ENCODE measurements at places on chromosomes 2 and 18.
A peak's percentile ranks its signal among the peaks of the same experiment; 100 is the strongest.

DNA sequence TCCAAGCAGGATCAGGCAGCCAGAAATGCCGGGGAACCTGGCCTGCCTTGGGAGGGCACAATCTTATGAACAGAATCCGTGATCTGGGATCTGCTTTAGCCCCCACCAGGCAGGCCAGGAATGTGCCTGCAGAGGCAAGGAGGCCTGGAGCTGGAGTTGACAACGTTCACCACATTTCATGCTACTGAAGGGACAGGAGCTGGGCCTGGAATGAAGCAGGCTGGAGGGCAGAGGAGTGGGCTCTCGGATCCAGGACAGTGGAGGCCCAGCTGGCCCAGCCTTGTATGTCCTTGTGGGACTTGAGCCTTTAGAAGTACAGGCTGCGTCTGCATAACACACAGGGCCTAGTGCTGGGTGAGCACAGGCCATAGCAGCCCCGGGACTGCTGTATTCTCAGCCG, 91.8 kb downstream of the KLHL29 start:
- no peak for DNase-seq

- peak; percentile 81 for DNase-seq
Measured at GRCh38 chr2:225025917-225026571, 16.2 kb downstream of the DOCK10 start.

GRCh38 chr2:236549165-236549564, 20.5 kb upstream of the ACKR3 start:
- no peak for DNase-seq

- DNase-seq: no peak
Measured at GRCh38 chr2:201987426-201987825, 46.2 kb upstream of the FZD7 start.

DNA sequence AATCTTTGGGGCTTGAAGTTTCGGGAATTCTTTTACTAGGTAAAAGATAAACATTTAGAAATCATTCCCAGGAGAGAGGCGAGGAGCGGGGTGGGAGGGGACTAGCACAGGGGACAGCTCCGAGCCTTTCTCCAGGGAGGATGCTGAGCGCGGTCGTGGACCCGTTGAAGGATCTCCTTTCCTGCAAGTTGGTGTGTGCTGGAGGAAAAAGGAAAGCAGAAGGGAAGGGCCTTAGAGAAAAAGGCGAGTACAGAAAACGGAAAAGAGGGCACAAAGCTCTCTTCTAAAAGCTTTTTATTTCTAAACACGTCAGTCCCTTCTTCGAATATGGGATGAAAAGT, 640 bp downstream of the SLC39A6 start:
- no peak for DNase-seq

DNA sequence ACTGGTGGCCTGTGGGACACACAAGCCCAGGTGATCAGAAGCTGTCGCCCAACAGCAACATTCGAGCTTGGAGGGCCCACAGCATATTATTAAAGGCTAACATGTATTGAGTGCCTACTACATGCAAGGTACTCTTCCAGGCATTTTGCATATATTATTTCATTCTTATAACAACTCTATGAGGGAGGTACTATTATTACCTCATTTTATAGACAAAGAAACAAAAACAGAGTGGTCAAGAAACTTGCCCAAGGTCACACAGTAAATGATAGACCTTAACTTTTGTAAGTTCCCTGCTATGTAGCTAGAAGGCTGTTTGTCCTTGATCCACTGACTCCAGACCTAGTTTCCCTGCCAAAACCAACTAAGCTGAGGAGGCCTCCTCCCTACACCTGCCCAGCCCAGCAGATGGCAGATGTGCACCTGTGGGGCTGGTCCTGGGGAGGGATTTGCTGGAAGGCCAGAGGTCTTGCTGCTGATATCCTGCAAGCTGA, 35.7 kb downstream of the KANSL3 start:
- no peak for DNase-seq

DNA sequence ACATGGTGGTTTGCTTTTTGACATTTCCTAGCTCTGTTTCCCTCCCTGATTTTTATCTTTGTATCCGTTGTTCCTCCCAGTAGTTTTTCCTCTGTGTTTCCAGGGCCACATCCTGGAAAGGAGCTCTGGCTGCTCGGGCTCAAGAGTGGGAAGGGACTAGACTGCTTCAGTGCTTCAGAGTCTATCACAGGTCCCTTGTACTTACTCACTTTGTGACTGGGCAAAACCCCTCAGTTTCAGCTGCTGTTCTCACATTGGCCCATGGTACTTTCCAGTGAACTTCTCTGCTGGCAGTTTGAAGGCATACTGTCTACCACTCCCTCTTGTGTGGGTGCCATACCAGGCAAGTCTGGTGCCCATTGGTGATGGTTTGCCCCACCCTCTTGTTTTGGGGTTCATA, 7.5 kb upstream of the STAMBP start:
- DNase-seq: no peak

DNA sequence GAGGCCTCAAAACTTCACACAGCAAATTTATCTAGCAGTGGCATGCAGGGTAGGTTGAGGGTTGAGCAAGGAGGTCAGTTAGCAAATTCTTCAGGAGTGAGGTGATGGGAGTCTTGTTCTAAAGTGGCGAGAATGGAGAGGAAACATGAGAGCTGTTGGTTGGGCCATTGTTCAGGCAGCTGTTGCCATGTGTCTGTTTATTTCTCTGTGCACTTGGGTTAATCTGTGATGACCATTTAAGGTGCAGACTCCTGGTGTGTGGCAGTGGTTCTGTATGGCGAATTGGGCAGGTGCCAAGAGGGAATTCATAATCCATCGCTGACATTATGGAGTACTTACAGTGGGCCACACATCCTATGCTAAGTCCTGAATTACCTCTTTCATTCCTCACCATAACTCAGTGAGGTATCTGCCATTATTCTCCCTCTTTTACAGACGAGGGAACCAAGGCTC, 30.4 kb downstream of the TMEM178A start:
- DNase-seq: peak; percentile 27

DNA sequence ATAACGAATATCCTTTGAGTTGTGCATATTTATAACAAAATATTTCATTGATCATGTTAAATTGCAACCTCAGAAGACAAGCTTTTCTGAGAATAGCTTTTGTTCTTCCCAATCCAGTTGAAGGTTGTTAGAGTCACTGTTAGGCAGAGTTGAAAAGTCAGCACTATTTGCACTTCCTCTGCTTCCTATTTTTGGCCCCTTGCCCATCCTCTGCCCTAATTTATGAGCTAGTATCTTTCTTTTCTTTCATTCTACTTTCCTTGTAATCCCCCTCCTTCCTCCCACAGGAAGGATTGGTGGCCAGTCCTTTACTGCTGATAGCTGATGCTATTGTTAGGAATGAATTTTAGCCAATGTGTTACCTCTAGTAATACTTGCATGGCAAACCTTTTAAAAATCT, 4.9 kb downstream of the RALB start:
- no peak for DNase-seq

DNA sequence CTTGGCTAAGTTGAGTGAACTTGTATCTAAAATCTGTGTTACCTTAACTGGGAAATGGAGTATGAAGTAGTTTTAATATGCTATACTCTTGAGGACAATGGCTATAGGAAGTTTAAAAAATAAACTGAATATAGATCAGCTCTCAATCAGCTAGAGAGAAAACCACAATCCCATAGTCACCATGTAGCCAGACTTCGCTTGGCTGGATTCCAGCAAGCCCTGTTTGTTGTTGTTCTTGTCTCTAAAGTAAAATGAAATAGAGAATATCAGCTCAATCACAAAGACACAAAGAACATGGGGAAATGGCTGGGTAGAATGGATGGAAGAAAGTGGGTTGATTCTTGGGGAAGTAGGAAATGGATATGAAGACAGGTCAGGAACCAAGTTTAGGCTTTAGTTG, 234.9 kb downstream of the PHLPP1 start:
- no peak for DNase-seq

- DNase-seq: no peak
Measured at GRCh38 chr2:74511104-74511989, 2.9 kb upstream of the TLX2 start.

DNA sequence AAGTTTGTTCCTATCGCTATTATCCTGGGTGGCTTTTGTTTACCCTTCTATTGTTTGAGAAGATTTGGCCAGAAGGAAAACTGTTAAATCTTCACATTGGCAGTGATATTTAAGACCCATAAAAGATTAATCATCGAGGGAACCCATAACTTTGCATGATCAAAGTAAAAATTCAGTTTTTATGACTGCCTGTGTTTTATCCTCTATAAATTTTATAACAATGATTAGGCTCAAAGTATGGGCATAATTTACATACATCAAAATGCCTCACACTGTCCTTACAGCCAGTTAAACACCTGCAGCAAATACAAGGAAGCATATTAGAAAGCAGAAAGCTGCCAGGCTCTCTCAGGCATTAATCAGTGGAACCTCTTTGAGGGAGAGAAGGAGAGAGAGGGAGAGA, 289.1 kb downstream of the ICOS start:
- no peak for DNase-seq
